Lower lobe of right lung (tissue), 2 donors: ENCODE measurements at places on chromosomes 5 and 9. TPM values are rescaled to one million over a fixed set of nuclear protein-coding genes. Genes with fewer than 3 reads are reported as not detected.

- DNase-seq = no peak
- H3K27ac ChIP-seq = no peak overlapping the region
- no peaks in the 10 kb centered on the region for H3K36me3 ChIP-seq
- no peaks in the 10 kb centered on the region for H3K4me1 ChIP-seq
- H3K27me3 ChIP-seq = no peaks in the 10 kb centered on the region
- no peak overlapping the region for H3K4me3 ChIP-seq
Measured at GRCh38 chr5:132110930-132111329, 37.3 kb downstream of the CSF2 start.

DNA sequence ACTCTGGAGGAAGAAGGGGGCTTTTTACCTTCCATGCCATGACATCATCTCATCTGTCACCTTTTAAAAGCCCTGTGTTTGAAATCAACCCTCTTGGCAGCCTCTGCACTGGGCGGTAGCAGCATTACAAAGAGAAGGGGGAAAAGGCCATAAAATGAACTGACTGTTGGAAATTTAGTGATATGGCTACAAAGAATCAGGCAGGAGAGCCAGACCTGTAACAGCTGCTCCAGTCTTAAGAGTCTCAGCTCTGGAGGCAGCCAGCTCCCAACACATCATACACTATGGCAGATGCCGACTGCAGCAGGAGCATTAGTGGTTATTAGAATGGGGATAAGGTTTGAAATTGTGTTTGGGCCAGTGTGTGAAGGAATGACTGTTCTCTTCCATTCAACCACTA lies 257.5 kb downstream of the DMAC1 start:
- no peak for DNase-seq
- H3K4me1 ChIP-seq = no peaks in the 10 kb centered on the region
- H3K27ac ChIP-seq = no peak overlapping the region
- H3K4me3 ChIP-seq = no peak overlapping the region
- H3K36me3 ChIP-seq = no peaks in the 10 kb centered on the region

GRCh38 chr9:3751125-3751758 lies 225.4 kb upstream of the RFX3 start:
- no peak for DNase-seq
- peaks cover 12% of the 10 kb centered on the region for H3K4me1 ChIP-seq
- H3K36me3 ChIP-seq = no peaks in the 10 kb centered on the region
- H3K27ac ChIP-seq = no peak overlapping the region
- H3K4me3 ChIP-seq = no peak overlapping the region
- H3K27me3 ChIP-seq = no peaks in the 10 kb centered on the region

GRCh38 chr5:77239126-77239741 lies 28.8 kb downstream of the PDE8B start:
- H3K27ac ChIP-seq = no peak overlapping the region
- no peaks in the 10 kb centered on the region for H3K4me1 ChIP-seq
- no peaks in the 10 kb centered on the region for H3K27me3 ChIP-seq
- no peak for DNase-seq

GRCh38 chr5:163407034-163407655 lies 30.2 kb upstream of the CCNG1 start:
- H3K27ac ChIP-seq = no peak overlapping the region
- H3K27me3 ChIP-seq = no peaks in the 10 kb centered on the region
- H3K4me1 ChIP-seq = peaks cover 6% of the 10 kb centered on the region
- DNase-seq = no peak
- no peaks in the 10 kb centered on the region for H3K36me3 ChIP-seq

- peaks cover 100% of the 10 kb centered on the region for H3K36me3 ChIP-seq
- H3K27ac ChIP-seq = no peak overlapping the region
- no peak overlapping the region for H3K4me3 ChIP-seq
Measured at GRCh38 chr9:33272061-33272460, 7.2 kb downstream of the CHMP5 start.

GRCh38 chr9:130173666-130173983 lies 1.4 kb downstream of the NCS1 start:
- H3K27me3 ChIP-seq = peaks cover 11% of the 10 kb centered on the region
- DNase-seq = no peak
- H3K27ac ChIP-seq = no peak overlapping the region
- peaks cover 11% of the 10 kb centered on the region for H3K4me1 ChIP-seq
- no peaks in the 10 kb centered on the region for H3K36me3 ChIP-seq

GRCh38 chr5:32278406-32278805 lies 34.3 kb downstream of the MTMR12 start:
- no peak overlapping the region for H3K4me3 ChIP-seq
- peaks cover 17% of the 10 kb centered on the region for H3K36me3 ChIP-seq
- H3K27me3 ChIP-seq = no peaks in the 10 kb centered on the region

DNA sequence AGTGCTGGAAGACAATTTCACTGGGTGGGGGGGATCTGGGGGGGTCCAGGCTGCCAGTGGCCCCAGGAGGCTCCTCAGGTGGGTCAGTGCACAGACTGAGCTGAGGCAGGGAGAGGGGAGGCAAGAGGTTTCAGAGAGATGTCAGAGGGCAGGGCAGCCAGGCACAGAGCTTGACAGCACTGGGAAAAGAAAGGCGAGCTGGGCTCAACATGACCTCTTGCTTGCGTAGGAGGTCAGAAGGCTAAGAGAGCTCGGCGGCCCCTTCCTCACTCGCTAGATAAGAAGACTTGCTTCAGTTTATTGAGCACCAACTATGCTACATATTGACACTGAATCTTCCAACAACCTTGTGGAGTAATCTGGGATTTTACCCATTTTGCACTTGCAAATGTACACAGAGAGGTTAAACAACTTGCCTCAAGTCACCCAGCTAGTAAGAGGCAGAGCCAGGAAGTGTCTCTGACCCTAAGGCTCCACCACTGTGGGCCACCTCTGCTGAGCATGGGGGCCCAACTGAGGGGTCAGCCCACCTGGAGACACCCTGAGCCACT lies 3.5 kb downstream of the PDLIM7 start:
- H3K27me3 ChIP-seq = no peaks in the 10 kb centered on the region
- no peak overlapping the region for H3K4me3 ChIP-seq
- no peak for DNase-seq
- H3K4me1 ChIP-seq = peaks cover 48% of the 10 kb centered on the region
- H3K27ac ChIP-seq = peak overlapping the region; percentile 87

GRCh38 chr9:128607642-128608350 lies 48.9 kb downstream of the DYNC2I2 start:
- no peak overlapping the region for H3K27ac ChIP-seq
- H3K4me3 ChIP-seq = no peak overlapping the region
- peaks cover 100% of the 10 kb centered on the region for H3K36me3 ChIP-seq
- H3K4me1 ChIP-seq = no peaks in the 10 kb centered on the region
- DNase-seq = no peak
- no peaks in the 10 kb centered on the region for H3K27me3 ChIP-seq

Gene NOXA1
- 6.9 TPM for total RNA-seq

Gene PDE8B
- total RNA-seq = 5.3 TPM

Gene GPX8
- 10.8 TPM for total RNA-seq

Gene F2RL1
- total RNA-seq = 5.9 TPM

Gene TMEM232
- 11.4 TPM for total RNA-seq

Gene NDST1
- 117 TPM for total RNA-seq

Gene KLF4
- total RNA-seq = 107 TPM

Gene CATSPER3
- 0.68 TPM for total RNA-seq

Gene GPRIN1
- total RNA-seq = 1.4 TPM

Gene GEMIN5
- total RNA-seq = 13.4 TPM
